Mesothelial cell of epicardium (in vitro differentiated cells): ENCODE measurements at places on chromosomes 4 and X. TPM values are rescaled to one million over a fixed set of nuclear protein-coding genes. Genes with fewer than 3 reads are reported as not detected.

Gene LRP2BP
- 1.4 to 1.9 TPM (median 1.6 TPM) in 3 replicates for total RNA-seq

Gene CLDN2
- not detected in 3 replicates for total RNA-seq

Gene MTMR8
- total RNA-seq: 2.8 to 3.7 TPM (median 3.0 TPM) in 3 replicates

Gene RNF150
- total RNA-seq: 38.5 to 40.7 TPM (median 40.1 TPM) in 3 replicates

Gene YIPF6
- total RNA-seq: 32.5 to 36.9 TPM (median 33.3 TPM) in 3 replicates

Gene FAT1
- 211 to 224 TPM (median 224 TPM) in 3 replicates for total RNA-seq

Gene XAGE3
- total RNA-seq: not detected in 3 replicates

Gene HSFX2
- not detected in 3 replicates for total RNA-seq

Gene USP27X
- 16.6 to 17.2 TPM (median 16.7 TPM) in 3 replicates for total RNA-seq

Gene FAM149A
- total RNA-seq: 12.2 to 16.1 TPM (median 13.6 TPM) in 3 replicates

Gene SMIM10L2A
- total RNA-seq: 7.8 to 8.7 TPM (median 7.8 TPM) in 3 replicates

Gene TCP11X2
- total RNA-seq: not detected in 3 replicates

GRCh38 chrX:72128183-72128834, 3.4 kb downstream of the RTL5 start:
- H3K4me1 ChIP-seq: peaks cover 74% of the 10 kb centered on the region
- H3K27ac ChIP-seq: peak overlapping the region; percentile 85
- H3K4me3 ChIP-seq: no peak overlapping the region
- peaks cover 14% of the 10 kb centered on the region for H3K36me3 ChIP-seq
- H3K27me3 ChIP-seq: no peaks in the 10 kb centered on the region

GRCh38 chr4:140870427-140870826, 114.2 kb upstream of the TBC1D9 start:
- H3K27ac ChIP-seq: peak overlapping the region; percentile 60
- DNase-seq: no peak
- no peak overlapping the region for H3K4me3 ChIP-seq
- H3K27me3 ChIP-seq: no peaks in the 10 kb centered on the region

GRCh38 chr4:54395013-54395527, 166.0 kb downstream of the PDGFRA start:
- H3K4me3 ChIP-seq: no peak overlapping the region
- H3K27ac ChIP-seq: no peak overlapping the region
- H3K27me3 ChIP-seq: no peaks in the 10 kb centered on the region
- H3K4me1 ChIP-seq: peaks cover 2% of the 10 kb centered on the region
- DNase-seq: no peak
- H3K36me3 ChIP-seq: no peaks in the 10 kb centered on the region

DNA sequence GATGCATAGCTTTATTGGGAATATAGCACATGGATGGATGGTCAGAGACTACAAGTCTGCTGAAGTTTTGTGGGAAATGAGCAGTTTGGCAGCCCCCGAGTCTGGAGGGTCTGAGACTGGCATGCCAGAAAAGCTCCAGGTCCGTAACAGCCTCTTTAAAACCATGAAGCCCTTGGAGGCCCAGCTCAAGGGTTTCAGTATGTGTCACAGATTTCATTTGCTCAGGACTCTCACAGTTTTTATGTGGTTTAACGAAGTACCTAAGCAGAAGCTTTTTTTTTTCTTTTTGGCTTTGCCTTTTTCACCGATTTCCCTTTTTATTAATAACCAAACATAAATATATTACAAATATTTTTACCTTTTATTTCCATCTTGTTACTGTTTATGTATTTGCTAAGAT, 30.6 kb upstream of the TMEM184C start:
- H3K36me3 ChIP-seq: peaks cover 21% of the 10 kb centered on the region
- no peak overlapping the region for H3K27ac ChIP-seq
- H3K4me1 ChIP-seq: peaks cover 54% of the 10 kb centered on the region

DNA sequence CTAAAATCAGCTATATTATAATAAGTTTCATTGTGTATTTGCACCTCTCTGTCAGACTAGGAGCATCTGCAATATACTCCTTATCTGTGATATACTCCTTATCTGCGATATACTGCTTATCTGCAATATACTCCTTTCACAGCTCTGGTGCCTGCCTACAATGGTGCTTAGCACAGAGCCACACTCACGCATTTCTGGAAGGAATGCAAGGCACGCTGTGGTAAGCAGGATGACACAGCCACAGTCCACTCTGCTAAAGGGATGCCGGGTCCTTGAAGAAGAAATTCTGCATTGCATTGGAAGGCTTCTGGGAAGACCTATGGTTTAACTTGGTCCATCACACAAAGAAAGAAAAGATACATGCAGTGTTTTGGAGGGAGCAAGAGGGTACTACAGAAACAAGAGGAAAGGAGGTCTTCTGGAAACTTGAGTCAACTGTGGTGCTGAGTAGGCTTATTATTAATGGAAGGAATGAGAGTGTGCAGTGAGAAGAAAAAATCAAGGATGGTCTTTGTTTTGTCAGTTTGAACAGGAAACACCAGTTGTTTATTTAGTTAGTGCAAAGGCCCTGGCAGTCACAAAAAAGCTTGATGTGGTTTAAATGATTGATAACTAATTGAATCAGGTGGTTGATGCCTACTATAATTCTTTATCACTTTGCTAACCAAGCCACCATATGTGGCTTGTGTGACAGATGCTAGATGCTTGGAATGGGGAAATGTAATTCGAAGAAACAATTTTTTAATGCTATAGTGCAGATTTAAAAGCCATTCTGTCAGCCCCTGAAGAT, 342.3 kb downstream of the GRXCR1 start:
- H3K4me3 ChIP-seq: no peak overlapping the region
- DNase-seq: no peak
- H3K27ac ChIP-seq: no peak overlapping the region
- no peaks in the 10 kb centered on the region for H3K36me3 ChIP-seq
- peaks cover 7% of the 10 kb centered on the region for H3K27me3 ChIP-seq

- DNase-seq: no peak
- H3K4me3 ChIP-seq: no peak overlapping the region
- H3K4me1 ChIP-seq: peaks cover 12% of the 10 kb centered on the region
- H3K36me3 ChIP-seq: peaks cover 28% of the 10 kb centered on the region
- no peaks in the 10 kb centered on the region for H3K27me3 ChIP-seq
These were observed 83.6 kb downstream of the GAB1 start for GRCh38 chr4:143420227-143420626.

DNA sequence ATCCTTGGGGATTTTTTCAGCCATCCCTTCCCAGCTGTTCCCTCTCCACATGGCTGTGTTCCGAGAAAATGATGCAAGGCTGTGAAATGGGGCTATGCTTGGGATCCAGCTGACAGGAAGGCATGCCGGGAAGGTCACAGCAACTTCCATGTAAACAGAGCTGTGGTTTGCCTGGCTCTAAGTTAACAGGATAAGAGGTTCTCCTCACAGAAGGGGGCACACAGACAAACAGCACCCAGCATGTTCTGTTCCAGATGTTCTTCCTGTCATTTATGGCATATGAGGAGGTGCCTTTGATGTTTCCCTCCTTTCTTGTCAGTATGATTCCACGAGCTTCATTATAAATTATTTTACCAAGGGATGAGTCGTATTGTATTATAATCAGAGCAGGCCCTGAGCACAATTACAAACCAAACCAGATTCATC, 220.7 kb downstream of the ANTXR2 start:
- H3K4me1 ChIP-seq: peaks cover 8% of the 10 kb centered on the region
- no peak for DNase-seq
- no peaks in the 10 kb centered on the region for H3K36me3 ChIP-seq
- no peak overlapping the region for H3K27ac ChIP-seq
- H3K27me3 ChIP-seq: no peaks in the 10 kb centered on the region
- no peak overlapping the region for H3K4me3 ChIP-seq

DNA sequence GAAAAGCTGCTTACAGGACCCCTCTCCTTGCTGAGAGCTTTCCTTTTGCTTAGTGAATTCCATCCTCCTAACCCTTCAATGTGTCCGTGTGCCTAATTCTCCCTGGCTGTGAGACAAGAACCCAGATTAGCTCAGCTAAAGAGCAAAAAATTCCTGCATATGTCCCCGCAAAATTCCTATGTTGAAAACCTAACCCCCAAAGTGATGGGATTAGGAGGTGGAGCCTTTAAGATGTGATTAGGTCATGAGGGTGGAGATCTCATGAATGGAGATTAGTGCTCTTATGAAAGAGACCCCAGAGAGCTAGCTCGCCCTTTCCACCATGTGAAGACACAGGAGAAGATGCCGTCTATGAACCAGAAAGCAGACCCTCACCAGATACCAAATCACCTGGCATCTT, 503.0 kb upstream of the DIAPH2 start:
- DNase-seq: no peak
- peaks cover 5% of the 10 kb centered on the region for H3K4me1 ChIP-seq
- no peaks in the 10 kb centered on the region for H3K36me3 ChIP-seq
- H3K27me3 ChIP-seq: no peaks in the 10 kb centered on the region
- H3K4me3 ChIP-seq: no peak overlapping the region
- H3K27ac ChIP-seq: no peak overlapping the region

- no peak for DNase-seq
- no peaks in the 10 kb centered on the region for H3K27me3 ChIP-seq
- peaks cover 11% of the 10 kb centered on the region for H3K4me1 ChIP-seq
These were observed 19.0 kb downstream of the FHL1 start for GRCh38 chrX:136166221-136166855.

- no peaks in the 10 kb centered on the region for H3K27me3 ChIP-seq
- H3K27ac ChIP-seq: no peak overlapping the region
- no peaks in the 10 kb centered on the region for H3K36me3 ChIP-seq
- H3K4me3 ChIP-seq: no peak overlapping the region
- DNase-seq: no peak
- no peaks in the 10 kb centered on the region for H3K4me1 ChIP-seq
These were observed 332.7 kb upstream of the FGF16 start for GRCh38 chrX:77114501-77114900.

DNA sequence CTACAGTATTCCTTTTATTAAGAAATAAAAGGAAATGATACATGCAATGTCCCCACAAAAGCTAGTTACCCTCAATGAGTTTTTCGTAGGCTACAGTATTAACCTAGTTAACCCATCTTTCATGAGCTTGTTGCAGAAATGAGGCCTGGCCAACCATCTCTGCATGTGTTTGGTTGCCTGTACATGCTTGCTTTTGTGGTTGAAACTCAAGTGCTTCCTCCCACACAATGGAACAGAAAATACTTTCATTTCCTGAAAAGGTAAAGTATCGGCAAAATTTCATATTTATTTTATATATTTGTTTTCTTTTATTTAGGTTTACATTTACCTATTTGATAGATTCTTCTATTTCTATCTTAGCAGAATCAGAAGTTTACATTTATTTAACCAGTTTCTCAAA, 214.6 kb upstream of the FAM241A start:
- no peak for DNase-seq
- no peak overlapping the region for H3K4me3 ChIP-seq
- H3K36me3 ChIP-seq: no peaks in the 10 kb centered on the region

GRCh38 chr4:17068891-17069290, 170.4 kb upstream of the LDB2 start:
- no peak for DNase-seq
- no peak overlapping the region for H3K4me3 ChIP-seq
- H3K27me3 ChIP-seq: peaks cover 2% of the 10 kb centered on the region
- no peak overlapping the region for H3K27ac ChIP-seq

DNA sequence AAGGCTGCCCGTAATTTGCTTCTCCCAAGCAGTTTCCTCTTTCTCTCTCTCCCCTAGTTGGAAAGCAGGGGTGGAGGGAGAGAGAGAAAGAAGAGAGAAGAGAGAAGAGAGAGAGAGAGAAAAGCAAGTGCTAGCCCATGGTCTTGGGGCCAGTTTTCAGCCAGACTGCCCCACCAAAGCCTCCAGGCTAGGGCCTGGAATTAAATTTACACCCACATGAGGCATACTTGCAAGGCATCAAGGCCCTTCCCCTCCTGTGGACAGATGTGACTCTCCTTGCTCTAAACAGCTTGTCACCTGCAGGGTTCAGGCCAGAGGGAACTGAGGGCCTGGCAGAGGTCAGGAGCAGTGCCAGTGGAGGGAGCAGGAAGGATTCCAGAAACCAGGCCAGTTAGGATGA, 1.7 kb upstream of the CXCR3 start:
- H3K4me3 ChIP-seq: no peak overlapping the region
- H3K27ac ChIP-seq: no peak overlapping the region
- DNase-seq: no peak
- H3K36me3 ChIP-seq: no peaks in the 10 kb centered on the region
- H3K4me1 ChIP-seq: peaks cover 4% of the 10 kb centered on the region
- no peaks in the 10 kb centered on the region for H3K27me3 ChIP-seq

- no peak overlapping the region for H3K4me3 ChIP-seq
- H3K4me1 ChIP-seq: peaks cover 9% of the 10 kb centered on the region
- no peak for DNase-seq
- H3K36me3 ChIP-seq: no peaks in the 10 kb centered on the region
These were observed 8.5 kb upstream of the NXF3 start for GRCh38 chrX:103101299-103102042.

- no peaks in the 10 kb centered on the region for H3K27me3 ChIP-seq
- DNase-seq: no peak
- no peak overlapping the region for H3K27ac ChIP-seq
- no peaks in the 10 kb centered on the region for H3K4me1 ChIP-seq
- H3K36me3 ChIP-seq: no peaks in the 10 kb centered on the region
These were observed 92.7 kb upstream of the ARX start for GRCh38 chrX:25108481-25108880.

DNA sequence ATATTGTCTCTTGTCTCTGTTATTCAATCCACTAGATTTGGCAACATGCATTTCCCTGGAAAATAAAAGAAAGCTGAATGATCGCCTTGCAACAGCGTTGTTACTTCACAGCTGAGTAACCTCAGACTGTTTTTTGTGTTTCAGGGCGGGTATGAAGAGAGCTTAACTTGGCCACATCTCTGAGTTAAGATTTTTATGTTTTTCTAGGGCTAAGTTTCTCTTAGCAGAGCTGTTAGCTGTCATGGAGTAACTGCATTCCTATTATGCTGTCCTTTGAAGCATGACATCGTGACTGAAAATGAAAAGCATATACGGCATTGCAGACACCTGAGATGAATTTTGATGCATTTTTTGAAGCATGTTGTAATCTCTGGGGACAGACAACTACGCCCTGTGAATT, 1798.9 kb downstream of the PCDH7 start:
- peaks cover 9% of the 10 kb centered on the region for H3K4me1 ChIP-seq

- H3K4me1 ChIP-seq: peaks cover 55% of the 10 kb centered on the region
- DNase-seq: peak; percentile 80
- peaks cover 1% of the 10 kb centered on the region for H3K36me3 ChIP-seq
- H3K27ac ChIP-seq: peak within 1 kb of the TSS; percentile 99
- no peaks in the 10 kb centered on the region for H3K27me3 ChIP-seq
- peak within 1 kb of the TSS; percentile 91 for H3K4me3 ChIP-seq
These were observed at the start of gene USP38 for GRCh38 chr4:143184503-143185252. USP38 (plus strand) TSS chr4:143184917; CDS start chr4:143185451, 534 bp downstream.

DNA sequence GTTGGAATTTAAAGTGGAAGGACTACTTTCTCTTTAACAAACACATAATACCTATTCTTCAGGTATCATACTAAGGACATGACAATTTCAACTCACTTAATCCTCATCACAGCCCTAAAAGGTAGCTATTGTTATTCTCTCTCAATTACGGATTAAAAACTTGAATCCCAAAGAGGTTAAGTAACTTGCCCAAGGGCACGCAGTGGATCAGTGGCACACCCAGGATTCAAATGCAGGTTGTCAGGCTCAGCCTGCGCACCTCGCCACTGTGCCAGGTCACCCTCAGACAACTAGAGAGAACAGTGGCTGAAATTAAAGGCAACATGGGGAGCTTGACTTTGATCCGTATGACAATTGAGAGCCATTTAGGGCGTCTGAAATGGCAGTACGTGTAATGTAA, 67.6 kb downstream of the MFAP3L start:
- no peaks in the 10 kb centered on the region for H3K36me3 ChIP-seq
- no peak overlapping the region for H3K4me3 ChIP-seq
- H3K27me3 ChIP-seq: no peaks in the 10 kb centered on the region
- H3K27ac ChIP-seq: no peak overlapping the region
- DNase-seq: no peak
- H3K4me1 ChIP-seq: peaks cover 2% of the 10 kb centered on the region
